ENCODE measurements at places on chromosomes 3 and 15.
A peak's percentile ranks its signal among the peaks of the same experiment; 100 is the strongest.

DNA sequence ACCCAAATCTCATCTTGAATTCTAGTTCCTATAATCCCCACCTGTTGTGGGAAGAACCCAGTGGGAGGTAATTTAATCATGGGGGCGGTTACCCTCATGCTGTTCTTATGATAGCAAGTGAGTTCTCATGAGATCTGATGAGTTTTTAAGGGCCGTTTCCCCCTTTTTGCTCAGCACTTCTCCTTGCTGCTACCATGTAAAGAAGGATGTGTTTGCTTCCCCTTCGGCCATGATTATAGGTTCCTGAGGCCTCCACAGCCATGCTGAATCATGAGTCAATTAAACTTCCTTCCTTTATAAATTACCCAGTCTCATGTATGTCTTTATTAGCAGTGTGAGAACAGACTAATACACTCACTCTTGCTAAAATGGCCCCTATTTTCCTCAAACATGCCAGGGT is 374.7 kb downstream of the TUSC7 start:
- no peak for ATAC-seq

GRCh38 chr3:157463816-157464215 is 27.2 kb downstream of the PTX3 start:
- ATAC-seq, result no peak

GRCh38 chr3:31613177-31613576 is 80.5 kb downstream of the STT3B start:
- no peak for ATAC-seq

DNA sequence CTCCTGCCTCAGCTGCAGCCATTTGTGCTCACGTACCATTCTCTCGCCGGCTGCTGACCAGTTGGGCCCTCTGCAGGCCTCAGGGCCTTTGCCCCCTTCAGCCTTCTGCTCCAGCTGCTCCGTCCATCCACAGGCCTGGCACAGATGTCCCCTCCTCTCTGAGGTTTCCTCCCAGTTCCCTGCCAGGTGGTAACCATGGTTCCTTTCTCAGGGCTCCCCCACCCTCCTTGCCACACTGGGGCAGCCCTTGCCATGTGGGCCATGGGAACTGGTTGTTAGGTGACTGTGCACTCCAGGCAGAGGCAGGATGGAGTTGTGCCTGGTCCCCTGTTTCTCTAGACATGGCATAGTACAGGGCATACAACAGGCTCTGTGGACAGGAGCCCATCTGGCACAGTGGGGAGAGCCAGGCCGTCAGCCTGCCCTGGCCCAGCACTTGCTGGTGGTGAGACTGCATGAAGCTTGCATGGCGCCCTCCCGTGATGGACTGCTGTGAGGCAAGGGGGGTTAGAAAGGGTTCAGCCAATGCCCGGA is 148.9 kb downstream of the DNAJB8 start:
- ATAC-seq, result no peak

GRCh38 chr15:90075420-90076289 is 26.6 kb downstream of the IDH2 start:
- ATAC-seq, result peak; percentile 91

- ATAC-seq, result no peak
These were observed 52.3 kb upstream of the PRR20G start for GRCh38 chr3:127339928-127340861.

DNA sequence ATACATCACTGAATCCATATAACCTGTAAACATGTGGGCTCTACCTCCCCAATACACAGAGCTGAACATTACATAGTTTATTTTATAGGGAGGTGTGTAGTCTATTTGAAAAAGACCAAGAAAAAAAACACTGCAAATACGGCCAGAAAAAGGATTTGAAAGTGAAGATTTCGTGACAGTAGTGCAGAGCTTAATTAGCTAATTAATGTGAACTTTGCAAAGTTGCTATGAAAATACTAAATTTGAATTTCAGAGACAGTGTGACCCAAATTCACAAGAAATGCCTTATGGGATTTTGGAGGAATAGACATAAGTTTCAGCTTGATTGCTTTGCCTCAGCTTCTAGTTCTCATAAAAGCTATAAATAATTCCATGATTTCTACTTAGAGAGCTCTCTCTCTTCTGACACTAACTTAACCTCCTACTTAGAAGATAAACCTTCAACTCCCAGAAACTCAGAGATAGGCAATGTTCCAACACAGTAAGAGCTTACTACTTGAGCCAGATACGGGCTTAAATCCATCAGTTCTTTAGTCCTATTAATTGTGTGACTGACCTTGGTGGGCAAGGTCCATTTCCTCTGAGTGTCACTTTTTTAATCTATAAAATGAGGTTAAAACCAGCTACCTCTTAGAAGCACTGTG is 87.3 kb upstream of the THBS1 start:
- no peak for ATAC-seq

DNA sequence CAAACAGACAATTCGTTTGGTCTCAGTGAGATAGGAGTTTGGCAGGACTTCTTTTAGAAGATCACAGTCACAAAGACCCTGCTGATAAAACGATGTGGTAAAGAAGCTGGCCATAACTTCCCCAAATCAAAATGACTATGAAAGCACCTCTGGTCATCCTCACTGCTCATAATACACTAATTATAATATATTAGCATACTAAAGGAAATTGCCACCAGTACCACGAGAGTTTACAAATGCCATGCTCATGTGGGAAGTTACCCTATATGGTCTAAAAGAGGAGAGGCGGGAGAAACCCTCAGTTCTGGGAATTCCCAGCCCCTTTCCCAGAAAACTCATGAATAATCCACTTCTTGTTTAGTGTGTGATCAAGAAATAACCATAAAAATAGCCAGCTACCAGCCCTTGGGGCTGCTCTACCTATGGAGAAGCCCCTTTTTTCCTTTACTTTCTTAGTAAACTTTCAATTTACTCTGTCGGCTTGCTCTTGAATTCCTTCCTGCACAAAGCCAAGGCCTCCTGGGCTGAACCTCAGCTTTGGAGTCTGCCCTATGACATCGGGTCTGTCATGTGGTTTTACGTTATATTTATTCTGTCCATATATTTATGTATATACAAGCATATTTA is 115.8 kb upstream of the IGSF10 start:
- ATAC-seq, result no peak

DNA sequence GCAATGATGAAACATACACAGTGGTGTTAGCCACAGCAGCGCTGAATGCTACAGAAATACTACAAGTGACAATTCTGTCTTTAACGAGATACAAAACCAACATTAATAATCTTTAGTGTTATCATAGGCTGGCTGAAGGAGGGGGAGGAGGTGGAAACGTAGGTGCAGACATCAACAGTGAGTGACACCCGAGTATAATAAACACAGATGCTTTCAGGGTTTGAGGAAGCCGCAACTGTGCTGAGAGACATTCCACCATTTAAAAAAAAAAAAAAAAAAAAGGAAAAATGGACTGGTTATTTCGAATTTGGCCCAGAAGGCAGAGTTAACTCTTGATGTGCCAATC is 4.3 kb upstream of the IGDCC3 start:
- ATAC-seq, result no peak

DNA sequence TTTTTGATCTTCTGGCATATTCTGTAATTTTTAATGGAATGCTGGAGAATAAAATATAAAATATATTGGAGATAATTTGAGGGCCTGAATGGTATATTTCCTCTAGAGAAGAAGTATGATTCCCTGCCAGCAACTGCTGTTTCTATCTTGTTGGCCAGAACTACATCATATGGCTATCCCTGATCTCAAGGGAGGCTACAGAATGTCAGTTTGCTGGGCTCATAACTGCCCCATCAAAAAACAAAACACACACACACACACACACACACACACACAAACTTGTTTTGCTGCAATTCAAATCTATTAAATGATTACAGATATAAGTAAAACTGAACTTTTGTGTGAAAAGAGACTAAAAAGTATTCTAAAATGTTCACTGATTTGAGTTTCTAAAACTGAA is 51.0 kb downstream of the RASA2 start:
- no peak for ATAC-seq

DNA sequence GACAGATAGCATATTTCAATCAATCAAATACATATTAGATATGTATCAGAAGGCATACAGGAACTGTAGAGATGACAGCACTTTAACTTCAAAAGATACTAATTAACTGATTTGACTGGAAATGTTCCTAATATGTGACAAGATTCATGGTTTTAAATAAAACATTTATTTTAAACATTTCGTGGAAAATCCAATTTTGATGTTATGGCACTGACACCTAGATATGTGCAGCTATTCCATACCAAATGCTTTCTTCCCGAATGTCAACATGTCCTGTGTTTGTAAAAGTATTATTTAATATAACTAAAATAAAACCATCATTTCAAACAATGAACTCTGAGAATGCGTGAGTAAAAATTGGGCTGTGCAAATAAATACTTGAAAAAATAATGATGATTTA is 1209.3 kb downstream of the NSUN3 start:
- ATAC-seq, result no peak

- no peak for ATAC-seq
These were observed 84.6 kb downstream of the PEAK1 start for GRCh38 chr15:77335298-77335697.

- no peak for ATAC-seq
These were observed 272.9 kb upstream of the KCNMB2 start for GRCh38 chr3:178263236-178263916.

DNA sequence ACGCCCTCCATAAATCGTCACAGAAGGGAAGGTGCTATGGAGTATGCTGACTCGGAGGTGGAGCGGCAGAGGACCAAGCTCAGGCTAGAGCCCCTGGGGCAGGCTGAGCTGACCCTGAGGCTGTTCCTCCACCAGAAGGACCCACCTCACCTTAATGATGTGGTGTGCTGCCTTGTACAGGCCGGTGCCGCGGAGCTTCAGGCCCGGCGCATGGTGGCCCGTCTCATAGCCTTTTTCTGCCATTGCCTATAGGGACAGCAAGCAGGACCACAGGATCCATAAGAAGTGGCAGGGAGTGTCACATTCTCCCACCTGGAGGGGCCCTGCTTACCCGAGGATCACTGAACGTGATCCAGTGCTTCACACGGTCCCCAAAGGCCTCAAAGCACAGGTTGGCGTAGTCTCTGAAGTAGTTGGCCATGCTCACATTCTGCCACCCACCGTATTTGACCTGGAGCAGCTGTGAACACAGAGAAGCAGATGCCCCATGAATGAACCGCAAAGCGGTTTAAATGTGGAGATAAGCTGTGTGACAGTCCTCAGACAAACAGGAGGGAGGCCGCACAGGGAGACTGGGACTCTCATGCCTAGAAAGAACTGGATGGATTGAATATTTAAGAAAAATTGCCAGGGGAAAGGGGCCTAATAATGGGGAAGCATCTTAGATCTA is 4.8 kb downstream of the LCTL start:
- ATAC-seq, result no peak

- no peak for ATAC-seq
These were observed 8.4 kb upstream of the MINDY2 start for GRCh38 chr15:58762731-58763130.

- no peak for ATAC-seq
These were observed 42.7 kb downstream of the DUT start for GRCh38 chr15:48373821-48374451.

- no peak for ATAC-seq
These were observed 73.9 kb downstream of the TRIM69 start for GRCh38 chr15:44810237-44810636.

DNA sequence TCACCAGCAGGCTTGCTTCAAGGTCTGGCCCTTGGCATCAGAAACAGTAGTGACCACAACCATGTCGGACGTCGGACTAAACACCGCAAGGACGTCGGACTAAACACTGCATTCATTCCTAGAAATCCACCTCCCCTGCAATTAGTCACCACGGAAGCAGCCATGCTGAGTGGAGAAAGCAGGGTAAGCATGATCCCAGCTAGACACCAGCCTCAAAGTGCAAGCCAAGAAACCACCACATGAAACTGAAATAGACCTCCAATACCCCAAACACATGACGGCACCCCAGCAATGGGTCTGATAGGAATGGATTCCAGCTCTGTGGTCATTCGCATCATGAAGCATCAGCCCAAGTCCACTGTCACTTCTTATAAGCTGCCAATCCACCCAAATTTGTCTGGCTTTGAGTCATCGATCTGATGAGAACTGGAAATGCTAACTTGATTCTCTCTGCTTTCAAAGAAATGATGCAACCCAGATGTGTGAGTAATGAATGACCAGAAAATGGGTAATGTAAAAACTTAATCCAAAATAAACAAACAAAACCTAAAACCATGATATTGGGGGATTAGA is 348.3 kb upstream of the TMCO5A start:
- no peak for ATAC-seq
